ENCODE measurements at places on chromosomes 5 and 9.

DNA sequence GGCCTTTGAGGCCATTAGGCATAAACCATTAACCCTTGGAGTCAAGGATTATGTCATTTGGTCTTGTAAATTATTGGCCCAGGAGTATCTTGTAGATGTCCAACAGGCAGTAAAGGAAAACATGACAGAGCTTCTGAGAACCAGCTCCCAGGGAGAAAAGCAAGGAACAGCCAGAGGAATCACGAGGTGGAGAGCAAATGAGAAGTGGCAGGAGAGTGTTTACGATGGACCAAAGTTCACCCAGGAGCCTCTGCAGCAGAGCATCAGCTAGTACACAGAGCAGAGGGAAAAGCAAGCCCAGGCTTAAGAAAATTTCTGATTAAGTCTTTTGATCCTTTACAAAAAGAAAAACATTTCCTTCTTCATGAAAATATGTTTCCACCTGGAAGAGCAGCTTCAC lies 206.2 kb downstream of the NDUFS4 start:
- no peak for DNase-seq

GRCh38 chr5:7980881-7981280 lies 111.9 kb downstream of the MTRR start:
- DNase-seq = no peak

- no peak for DNase-seq
Observed at GRCh38 chr9:128026255-128026772, 40.8 kb downstream of the NAIF1 start.

DNA sequence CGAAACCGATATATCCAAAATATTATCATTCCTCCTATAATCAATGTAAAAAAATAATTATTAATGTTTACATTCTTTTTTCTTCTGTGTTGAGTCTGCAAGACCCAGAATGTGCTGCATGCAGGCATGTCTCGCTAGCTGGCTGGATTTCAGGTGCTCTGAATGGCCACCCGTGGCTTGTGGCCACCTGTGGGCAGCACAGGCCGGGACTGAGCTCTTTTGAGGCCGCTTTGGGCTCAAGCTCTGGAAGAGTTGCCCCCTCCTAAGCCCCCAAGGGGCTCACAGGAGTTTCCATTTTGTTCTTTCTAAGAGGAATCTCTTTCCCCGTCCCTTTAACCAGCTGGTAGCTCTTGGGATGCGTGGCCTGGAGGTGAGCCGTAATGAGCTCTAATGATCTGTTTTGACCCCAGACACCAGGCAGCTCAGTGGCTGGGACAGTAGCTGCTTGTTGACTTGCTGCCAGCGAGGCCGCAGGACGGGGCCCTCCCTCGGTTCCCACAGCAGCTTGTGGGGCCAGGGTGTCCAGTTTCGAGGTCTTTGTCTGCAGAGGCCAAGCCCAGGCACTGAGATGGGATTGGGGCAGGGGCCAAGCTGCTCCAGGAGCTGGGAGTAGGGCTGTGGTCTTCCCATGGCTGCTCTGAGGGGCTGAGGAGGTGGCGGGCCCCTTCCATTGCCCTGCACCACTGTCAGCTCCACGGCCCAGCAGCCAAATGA lies 20.8 kb downstream of the ASS1 start:
- DNase-seq = no peak

GRCh38 chr5:179765400-179765799 lies 28.4 kb upstream of the LTC4S start:
- no peak for DNase-seq

All from NCI-H1048 (cell line).